Calu3 (cell line): ENCODE measurements at places on chromosomes 12 and 14. TPM values are rescaled to one million over a fixed set of nuclear protein-coding genes. Genes with fewer than 3 reads are reported as not detected.
A peak's percentile ranks its signal among the peaks of the same experiment; 100 is the strongest.

ADGRD1 gene
- not detected in 2 replicates for total RNA-seq

HCAR1 gene
- total RNA-seq: 5.0 and 5.9 TPM in 2 replicates

NOVA1 gene
- total RNA-seq: not detected in 2 replicates

TAS2R9 gene
- total RNA-seq: not detected in 2 replicates

TAS2R13 gene
- total RNA-seq: 1.8 and 2.5 TPM in 2 replicates

INHBE gene
- 0.38 and 0.64 TPM in 2 replicates for total RNA-seq

MMP19 gene
- not detected in 2 replicates for total RNA-seq

CEBPE gene
- not detected in 2 replicates for total RNA-seq

SMCO2 gene
- total RNA-seq: 1.6 and 2.5 TPM in 2 replicates

DUSP6 gene
- 108 TPM in 2 replicates for total RNA-seq

CHGA gene
- 0.17 and 0.24 TPM in 2 replicates for total RNA-seq

DNA sequence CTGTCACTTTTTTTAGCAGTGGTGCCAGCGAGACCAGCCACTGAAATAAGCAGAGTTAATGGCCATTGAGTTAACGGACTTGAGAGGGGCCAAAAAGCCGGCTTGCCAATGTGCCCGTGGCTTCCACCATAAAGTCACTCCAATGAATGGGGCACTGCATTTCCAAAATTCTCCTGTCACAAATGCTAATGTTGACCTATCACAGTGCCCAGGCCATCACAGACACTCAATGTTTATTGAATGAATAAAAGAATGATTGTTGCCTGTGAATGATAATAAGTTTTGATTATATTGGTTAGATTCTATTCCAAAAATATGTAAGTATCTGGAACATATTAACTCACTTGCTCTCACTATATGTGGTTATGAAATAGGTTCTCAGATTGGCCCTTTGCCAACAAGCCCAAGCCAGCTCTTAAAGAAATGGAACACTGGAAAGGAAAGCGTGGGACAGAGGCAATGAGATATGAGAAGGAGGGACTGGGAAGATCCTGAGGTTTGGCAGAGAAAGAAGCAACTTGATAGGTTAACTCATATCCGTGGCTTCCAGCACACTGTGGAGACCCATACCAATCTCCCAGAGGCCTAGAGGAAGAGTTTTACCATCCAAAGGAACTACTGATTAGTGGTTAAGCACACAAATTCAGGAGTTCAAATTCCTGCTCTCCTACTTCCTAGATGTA is 108.7 kb downstream of the BTG1 start:
- no peaks in the 10 kb centered on the region for H3K36me3 ChIP-seq
- no peak overlapping the region for H3K4me3 ChIP-seq
- peaks cover 29% of the 10 kb centered on the region for H3K4me1 ChIP-seq
- DNase-seq: peak; percentile 12
- no peaks in the 10 kb centered on the region for H3K27me3 ChIP-seq

GRCh38 chr12:18850752-18851151 is 112.8 kb downstream of the CAPZA3 start:
- no peaks in the 10 kb centered on the region for H3K27me3 ChIP-seq
- no peaks in the 10 kb centered on the region for H3K36me3 ChIP-seq
- no peak overlapping the region for H3K4me3 ChIP-seq
- no peak overlapping the region for H3K27ac ChIP-seq
- H3K4me1 ChIP-seq: peaks cover 20% of the 10 kb centered on the region

- H3K4me1 ChIP-seq: peaks cover 57% of the 10 kb centered on the region
- H3K36me3 ChIP-seq: no peaks in the 10 kb centered on the region
- no peak for DNase-seq
- H3K27ac ChIP-seq: no peak overlapping the region
- H3K4me3 ChIP-seq: no peak overlapping the region
Observed at GRCh38 chr14:53925201-53925766, 31.3 kb downstream of the BMP4 start.

- no peaks in the 10 kb centered on the region for H3K4me1 ChIP-seq
- no peak overlapping the region for H3K27ac ChIP-seq
Observed at GRCh38 chr14:75418850-75419768, 8.7 kb upstream of the JDP2 start.

- H3K27ac ChIP-seq: no peak overlapping the region
- peak; percentile 78 for DNase-seq
- H3K36me3 ChIP-seq: no peaks in the 10 kb centered on the region
- no peak overlapping the region for H3K4me3 ChIP-seq
- H3K4me1 ChIP-seq: peaks cover 17% of the 10 kb centered on the region
Observed at GRCh38 chr14:54312166-54312801, 84.5 kb upstream of the CDKN3 start.

DNA sequence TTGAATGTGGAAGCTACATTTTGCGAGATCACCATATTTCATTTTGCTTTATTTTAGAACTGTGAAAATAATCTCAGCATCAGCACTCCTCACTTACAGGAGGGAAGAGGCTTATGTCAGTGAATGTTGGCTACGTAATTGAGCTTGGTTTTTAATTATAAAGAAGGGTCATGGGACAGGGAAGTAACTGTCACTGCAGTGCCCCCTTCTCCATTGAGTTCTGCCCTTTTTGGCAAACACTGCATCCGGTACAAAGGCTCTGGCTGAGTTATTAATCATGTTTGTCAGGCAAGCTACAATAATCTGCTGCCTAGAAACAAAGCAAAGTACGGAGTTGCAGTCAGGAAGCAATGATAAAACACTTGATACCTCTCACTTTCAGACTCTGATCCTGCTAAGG is 546.7 kb downstream of the SNAPC1 start:
- peaks cover 6% of the 10 kb centered on the region for H3K36me3 ChIP-seq
- no peak for DNase-seq
- no peak overlapping the region for H3K27ac ChIP-seq
- H3K27me3 ChIP-seq: no peaks in the 10 kb centered on the region

DNA sequence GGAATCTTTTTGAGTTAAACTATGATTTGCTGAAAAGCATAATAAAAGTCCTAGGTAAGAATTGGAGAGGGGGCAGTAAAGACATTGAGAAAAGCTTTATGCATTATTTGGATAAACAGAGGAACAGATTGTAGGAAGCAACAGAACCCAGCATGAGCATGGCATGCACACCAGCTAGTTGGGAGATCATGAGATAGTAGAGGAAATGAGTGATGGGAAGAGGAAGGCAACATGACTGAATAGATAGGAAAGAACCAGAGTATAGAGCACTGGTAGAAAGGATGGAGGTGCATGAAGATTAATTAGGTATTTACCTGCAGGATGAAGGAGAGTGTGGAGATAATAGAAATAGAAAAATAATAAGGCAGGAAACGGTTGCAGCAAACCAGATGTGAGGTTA is 248.5 kb upstream of the LMO3 start:
- no peak overlapping the region for H3K4me3 ChIP-seq
- H3K4me1 ChIP-seq: no peaks in the 10 kb centered on the region
- no peak overlapping the region for H3K27ac ChIP-seq
- DNase-seq: no peak

DNA sequence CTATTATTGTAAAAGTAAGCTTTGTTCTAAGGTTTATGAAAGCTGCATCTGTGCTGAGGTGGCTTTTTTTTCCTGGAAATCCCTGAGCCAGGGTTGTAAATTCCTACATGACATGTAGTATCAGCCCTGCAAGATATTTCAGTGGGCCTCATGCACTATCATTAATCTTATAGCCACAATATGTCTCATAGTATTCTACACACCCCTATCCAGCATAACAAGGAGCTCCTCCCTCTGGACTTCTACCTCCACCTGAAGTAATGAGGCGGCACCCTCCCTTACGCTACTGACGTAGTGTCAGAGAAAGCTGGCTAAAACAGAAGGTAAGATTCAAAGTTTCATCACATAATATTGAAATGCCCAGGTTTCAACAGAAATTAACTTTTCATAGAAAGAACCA is 35.5 kb downstream of the SLC5A8 start:
- no peak overlapping the region for H3K27ac ChIP-seq
- no peaks in the 10 kb centered on the region for H3K4me1 ChIP-seq
- no peak overlapping the region for H3K4me3 ChIP-seq
- no peaks in the 10 kb centered on the region for H3K36me3 ChIP-seq
- DNase-seq: no peak
- no peaks in the 10 kb centered on the region for H3K27me3 ChIP-seq

DNA sequence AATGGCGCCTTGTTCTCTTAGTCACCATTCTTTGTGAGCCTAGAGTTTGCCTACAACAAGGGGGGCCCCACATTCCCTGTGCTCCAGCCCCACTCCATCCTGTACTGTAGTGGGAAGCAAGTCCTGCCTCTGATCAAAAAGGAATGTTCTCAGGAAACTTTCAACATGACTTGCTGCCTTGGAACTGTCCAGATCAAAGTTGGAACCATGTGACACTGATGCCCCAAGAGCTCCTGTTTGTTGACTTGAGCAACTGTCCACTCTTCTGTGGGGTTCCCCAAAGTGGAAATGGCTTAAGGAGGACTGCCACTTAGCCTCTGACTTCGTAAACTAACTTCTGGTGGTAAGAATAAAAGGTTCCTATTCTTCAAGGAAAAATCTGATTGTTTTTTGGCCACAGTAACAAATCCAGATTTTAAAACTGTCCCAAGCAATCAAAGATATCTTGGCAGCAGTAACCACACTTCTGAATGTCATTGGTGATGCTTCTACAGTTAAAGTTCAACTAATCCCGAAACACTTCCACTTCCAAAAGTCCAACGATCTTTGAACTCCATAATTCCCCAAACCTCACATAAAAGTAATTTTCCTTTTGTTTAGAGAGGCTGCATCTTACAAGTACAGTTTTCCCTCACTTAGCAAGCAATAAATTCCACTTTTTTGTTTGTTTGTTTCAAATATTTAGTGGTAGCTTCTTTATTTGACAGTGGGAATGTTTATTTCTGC is 67.2 kb downstream of the PAH start:
- H3K4me1 ChIP-seq: no peaks in the 10 kb centered on the region
- no peak for DNase-seq
- H3K27me3 ChIP-seq: no peaks in the 10 kb centered on the region
- H3K4me3 ChIP-seq: no peak overlapping the region
- H3K27ac ChIP-seq: no peak overlapping the region
- no peaks in the 10 kb centered on the region for H3K36me3 ChIP-seq

DNA sequence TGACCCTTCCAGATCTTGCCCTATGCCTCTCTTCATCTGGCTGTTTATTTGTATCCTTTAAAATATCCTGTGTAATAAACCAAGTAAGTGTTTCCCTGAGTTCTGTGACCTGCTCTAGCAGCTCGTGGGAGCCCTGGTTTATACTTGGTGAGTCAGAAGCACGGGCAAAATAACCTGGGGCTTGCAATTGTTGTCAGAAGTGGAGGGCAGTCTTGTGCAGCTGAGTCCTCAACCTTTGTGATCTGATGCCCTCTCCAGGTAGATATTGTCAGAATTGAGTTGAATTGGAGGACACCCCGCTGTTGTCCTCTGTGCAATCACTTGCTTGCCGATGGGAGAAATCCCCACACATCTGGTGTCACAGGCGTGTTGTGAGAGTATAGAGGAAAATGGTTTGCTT is 62.5 kb upstream of the PRICKLE1 start:
- H3K4me3 ChIP-seq: no peak overlapping the region
- H3K27me3 ChIP-seq: no peaks in the 10 kb centered on the region
- no peaks in the 10 kb centered on the region for H3K36me3 ChIP-seq
- no peak for DNase-seq
- H3K4me1 ChIP-seq: no peaks in the 10 kb centered on the region
- no peak overlapping the region for H3K27ac ChIP-seq

GRCh38 chr14:67371247-67372148 is 11.4 kb downstream of the EIF2S1 start:
- peaks cover 51% of the 10 kb centered on the region for H3K36me3 ChIP-seq
- no peak for DNase-seq
- H3K4me3 ChIP-seq: no peak overlapping the region

GRCh38 chr12:66503746-66504145 is 175.1 kb downstream of the GRIP1 start:
- no peaks in the 10 kb centered on the region for H3K36me3 ChIP-seq
- no peak overlapping the region for H3K4me3 ChIP-seq
- H3K4me1 ChIP-seq: peaks cover 32% of the 10 kb centered on the region
- no peak for DNase-seq

GRCh38 chr14:24054646-24055045 is 2.8 kb downstream of the CARMIL3 start:
- H3K27ac ChIP-seq: no peak overlapping the region
- peaks cover 11% of the 10 kb centered on the region for H3K4me1 ChIP-seq
- no peak overlapping the region for H3K4me3 ChIP-seq
- DNase-seq: no peak
- H3K27me3 ChIP-seq: peaks cover 83% of the 10 kb centered on the region

GRCh38 chr14:22884076-22884737 is 1.2 kb downstream of the REM2 start:
- no peak for DNase-seq
- no peaks in the 10 kb centered on the region for H3K27me3 ChIP-seq
- peak overlapping the region; percentile 64 for H3K4me3 ChIP-seq

- peaks cover 32% of the 10 kb centered on the region for H3K36me3 ChIP-seq
- no peaks in the 10 kb centered on the region for H3K27me3 ChIP-seq
- H3K4me1 ChIP-seq: peaks cover 33% of the 10 kb centered on the region
- H3K27ac ChIP-seq: peak overlapping the region; percentile 85
Observed at GRCh38 chr14:93329965-93330608, 2.7 kb downstream of the BTBD7 start.

DNA sequence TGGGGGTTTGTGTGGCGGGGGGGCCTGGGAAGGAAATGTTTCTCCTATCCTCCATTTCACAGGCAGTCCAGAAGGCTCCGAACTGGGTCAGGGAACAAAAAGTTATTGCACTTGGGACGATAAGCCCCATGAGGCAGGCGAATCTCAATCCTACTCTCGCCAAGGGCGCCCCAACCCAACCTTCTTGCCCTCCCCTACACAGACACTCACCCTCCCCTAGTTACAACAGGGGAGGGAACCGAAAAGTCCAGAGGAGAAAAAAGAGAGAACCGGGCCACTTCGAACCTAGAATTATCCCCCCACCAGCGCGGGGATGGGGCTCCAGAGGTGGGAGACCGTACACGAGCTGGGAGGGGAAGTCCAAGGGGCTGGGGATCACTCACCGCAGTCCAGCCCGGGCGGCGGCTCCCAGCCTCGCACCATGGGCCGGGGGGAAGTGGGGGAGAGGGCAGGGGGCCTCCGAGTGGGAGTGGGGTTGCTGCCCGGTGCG is 357 bp downstream of the HOMEZ start:
- H3K27me3 ChIP-seq: no peaks in the 10 kb centered on the region
- H3K4me1 ChIP-seq: peaks cover 9% of the 10 kb centered on the region
- no peak for DNase-seq
- H3K36me3 ChIP-seq: peaks cover 31% of the 10 kb centered on the region
- H3K27ac ChIP-seq: peak overlapping the region; percentile 72
